Cerebellar cortex (tissue), 1 donor: ENCODE measurements at places on chromosomes 1 and 21.

DNA sequence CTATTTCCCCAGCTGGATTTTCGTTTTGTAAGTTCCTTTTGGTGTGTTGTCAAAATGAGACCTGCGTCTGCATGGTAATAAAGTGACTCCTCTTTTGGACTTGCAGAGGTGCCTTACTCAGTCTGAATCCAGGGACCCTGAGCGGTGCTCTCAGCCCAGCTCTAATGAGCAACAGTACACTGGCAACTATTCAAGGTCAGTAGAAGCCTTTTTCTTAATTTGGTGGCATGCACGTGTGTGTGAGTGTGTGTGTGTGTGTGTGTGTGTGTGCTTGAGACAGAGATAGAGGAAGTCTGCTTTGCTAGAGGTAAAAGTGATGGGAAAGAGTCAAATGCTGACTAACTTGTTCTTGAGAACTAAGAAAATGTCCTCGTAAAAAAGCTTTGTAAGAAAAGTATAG is 105.4 kb downstream of the CD247 start:
- no peak for DNase-seq

- peak; percentile 77 for DNase-seq
These were observed 71.5 kb downstream of the USP24 start for GRCh38 chr1:55143684-55144083.

- no peak for DNase-seq
These were observed 283.6 kb upstream of the USP25 start for GRCh38 chr21:15446223-15446622.

DNA sequence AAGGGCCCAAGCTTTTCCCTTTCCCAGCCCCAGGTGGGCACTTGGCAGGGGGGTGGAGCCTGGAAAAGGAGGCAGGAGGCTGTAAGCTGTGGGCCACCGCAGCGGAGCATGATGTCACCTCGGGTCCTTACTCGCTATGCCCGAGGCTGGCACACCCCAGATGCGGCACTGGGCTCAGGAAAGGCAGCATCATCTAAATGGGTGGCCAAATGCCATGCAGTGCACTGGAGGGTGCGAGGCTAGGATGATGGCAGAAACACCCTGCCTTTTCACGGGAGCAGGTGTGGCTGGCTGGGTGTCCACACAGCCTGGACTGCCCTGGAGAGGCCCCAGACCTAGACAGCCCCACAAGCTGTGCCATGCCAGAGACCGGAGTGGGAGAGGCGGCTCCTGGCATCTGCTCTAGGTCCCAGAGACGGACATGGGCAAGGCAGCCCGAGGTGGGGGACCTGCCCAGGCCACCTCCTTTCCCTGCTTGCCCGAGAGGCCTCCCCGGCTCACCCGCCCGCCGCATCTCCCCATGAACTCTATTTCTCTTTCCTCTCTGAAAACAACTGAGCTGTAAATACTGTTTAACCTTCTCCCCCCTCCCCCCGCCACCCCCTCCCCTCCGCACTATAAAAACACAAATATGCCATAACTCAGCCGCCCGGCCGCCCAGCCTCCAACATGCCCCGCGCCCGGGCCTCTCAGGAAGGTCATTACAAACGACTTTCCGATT is 124.7 kb downstream of the CASZ1 start:
- no peak for DNase-seq

- no peak for DNase-seq
These were observed 14.7 kb downstream of the ZNF648 start for GRCh38 chr1:182046763-182047162.

GRCh38 chr1:15066191-15066590 is 87.4 kb upstream of the TMEM51 start:
- DNase-seq, result no peak

DNA sequence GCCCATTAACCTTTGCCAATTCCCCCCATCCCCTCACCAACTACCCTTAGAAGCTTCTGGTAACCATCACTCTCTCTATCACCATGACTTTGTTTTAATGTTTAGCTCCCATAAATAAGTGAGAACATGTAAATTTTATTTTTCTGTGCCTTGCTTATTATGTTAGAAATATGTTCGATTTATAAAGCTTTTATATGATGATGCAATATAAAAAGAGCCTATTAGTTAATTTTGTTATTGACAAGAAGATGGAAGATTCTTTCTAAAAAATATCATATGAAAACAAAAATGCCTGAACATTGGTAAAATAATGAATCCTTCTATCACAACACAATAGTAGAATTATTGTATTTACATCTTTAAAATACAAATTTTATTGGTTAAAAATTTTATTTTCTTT is 836.1 kb upstream of the TMPRSS15 start:
- no peak for DNase-seq

DNA sequence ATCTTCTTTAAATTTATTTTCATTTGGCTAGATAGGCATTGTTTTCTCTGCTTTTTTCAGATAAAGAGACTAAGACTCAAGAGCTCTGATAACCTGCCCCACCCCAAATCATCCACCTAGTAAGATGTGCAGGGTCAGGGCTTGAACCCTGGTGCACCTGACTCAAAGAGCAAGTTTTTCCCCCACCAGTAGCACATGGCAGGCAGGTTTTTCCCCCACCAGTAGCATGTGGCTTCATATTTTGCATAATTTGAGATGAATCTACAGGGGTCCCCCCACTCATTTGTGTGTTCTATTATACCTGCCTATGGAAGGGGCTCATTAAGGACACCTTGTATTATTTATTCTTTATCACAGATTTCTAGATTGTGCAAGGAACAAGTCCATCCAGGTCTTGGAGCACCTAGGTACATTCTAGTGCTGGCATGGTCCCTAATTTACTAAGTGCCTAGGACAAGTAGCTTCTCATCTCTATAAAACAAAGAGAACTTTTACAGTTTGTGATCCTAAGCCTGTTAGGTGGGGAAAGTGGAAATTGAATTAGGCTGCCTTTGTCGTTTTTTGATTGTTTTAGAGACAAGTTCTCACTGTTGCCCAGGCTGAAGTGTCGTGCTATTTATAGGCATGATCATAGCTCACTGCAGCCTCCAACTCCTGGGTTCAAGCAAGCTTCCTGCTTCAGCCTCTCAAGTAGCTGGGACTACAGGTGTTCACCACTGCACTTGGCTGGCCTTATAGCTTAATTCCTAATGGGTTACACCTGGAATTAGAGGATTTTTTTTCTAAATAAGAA is 13.2 kb upstream of the CTSE start:
- no peak for DNase-seq

- DNase-seq, result no peak
These were observed 116.6 kb downstream of the NTMT2 start for GRCh38 chr1:170262276-170262939.

DNA sequence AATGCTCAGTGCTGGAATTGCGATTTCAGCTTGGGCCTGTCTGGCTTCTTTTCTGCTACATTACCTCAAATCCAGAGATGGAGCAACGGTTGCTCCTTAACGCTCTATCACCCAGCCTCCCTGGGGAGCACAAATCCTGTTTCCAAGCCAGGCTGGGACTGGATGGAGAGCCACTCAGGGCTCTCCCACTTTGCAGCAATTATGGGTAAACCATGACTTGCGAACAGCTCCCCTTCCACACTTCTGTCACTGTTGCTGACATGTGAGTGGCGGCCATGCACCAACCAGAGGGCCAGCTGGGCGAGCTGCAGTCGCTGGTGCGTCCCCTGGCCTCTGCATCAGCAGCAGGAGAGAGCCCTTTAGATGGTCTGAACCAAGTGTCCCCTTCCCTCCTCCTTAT is 65.1 kb upstream of the RAB4A start:
- no peak for DNase-seq

DNA sequence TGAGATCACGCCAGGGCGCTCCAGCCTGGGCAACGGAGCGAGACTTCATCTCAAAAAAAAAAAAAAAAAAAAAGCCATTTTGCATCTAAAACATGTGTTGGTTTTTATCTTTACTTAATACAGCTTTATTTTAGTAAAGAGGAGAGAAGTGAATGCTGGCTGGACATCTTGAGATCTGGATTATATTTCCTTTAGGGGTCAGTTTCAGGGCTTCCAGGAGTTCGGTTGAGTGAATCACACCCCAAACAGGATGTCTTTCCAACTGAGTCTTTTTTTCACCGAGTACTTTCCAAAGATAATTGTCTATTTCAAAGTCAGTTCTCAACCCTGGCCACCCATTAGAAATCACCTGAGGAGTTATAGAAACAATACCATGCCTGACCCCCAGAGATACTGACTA is 16.6 kb upstream of the IPP start:
- DNase-seq, result no peak
